ENCODE measurements at places on chromosomes 6 and 20. TPM values are rescaled to one million over a fixed set of nuclear protein-coding genes. Genes with fewer than 3 reads are reported as not detected.

The KIF25 gene
- not detected for total RNA-seq

GRCh38 chr6:138404666-138405337 lies 779 bp downstream of the HEBP2 start:
- DNase-seq, result no peak

DNA sequence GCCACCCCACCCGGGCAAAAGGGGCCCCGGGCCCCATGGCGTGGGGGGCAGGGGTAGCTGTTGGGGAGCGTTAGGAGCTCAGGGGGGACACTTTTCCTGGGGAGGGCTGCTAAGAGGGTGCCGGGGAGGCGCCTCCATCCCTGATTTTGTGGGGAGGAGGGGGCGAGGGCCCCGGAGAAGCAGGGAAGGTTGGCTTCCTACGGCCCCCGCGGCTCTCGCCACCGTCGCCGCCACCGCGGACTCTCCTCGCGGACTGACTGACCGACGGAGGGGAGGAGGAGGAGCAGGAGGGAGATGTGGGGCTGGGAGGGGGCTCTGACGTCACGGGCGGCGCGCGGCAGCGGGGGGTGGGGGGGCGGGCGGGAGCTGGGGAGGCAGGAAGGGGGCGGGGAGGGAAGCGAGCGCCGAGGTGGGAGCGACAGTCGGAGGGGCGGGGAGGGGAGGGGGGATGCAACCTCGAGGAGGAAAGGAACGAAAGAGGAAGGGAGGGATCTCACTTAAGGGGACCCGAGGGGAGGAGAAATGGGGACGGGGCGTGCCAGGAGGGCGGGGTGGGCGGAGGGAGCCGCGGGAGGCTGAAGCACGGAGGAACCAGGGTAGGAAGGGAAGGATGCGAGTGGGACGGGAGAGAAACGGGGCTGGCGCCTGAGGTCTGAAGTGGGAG lies 5.1 kb downstream of the GABBR1 start:
- no peak for DNase-seq

DNA sequence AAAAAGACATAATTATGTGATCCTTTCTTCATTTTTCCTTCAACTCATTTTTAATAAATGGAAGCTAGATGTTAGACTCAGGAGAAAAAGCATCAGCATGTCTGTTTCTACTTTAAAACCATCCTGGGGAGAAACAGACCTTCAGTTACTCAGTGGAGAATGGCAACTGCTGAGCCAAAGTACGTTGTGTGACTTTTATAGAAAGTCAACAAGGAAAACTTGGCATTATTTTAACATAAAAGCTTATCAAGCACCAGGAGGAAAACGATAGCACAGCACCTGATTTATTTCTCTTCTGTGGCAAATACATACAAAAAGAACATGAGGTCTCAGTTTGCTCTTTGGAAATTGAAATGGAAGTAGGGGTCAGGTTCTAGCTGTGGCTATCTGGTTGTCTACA lies 115.3 kb upstream of the RIPOR2 start:
- DNase-seq, result no peak

DNA sequence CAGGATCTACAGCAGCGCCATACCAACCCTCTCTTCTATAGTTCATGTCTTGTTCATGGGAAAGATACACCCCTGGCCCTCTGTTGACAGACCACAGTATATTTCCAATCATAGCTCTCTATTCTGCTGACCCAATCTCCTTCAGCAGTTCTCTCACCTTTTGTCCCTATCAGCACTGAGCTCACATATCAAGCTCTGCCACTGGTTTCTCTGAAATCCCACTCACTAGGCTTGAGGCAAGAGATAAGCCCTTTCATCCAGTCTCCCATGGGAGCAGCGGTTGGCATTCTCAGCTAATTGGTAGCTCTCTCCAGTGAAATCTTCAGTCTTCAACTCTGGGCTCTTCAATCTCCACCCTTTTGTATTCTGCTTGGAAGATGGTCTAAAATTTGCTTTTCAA lies 313.4 kb downstream of the GJA1 start:
- no peak for DNase-seq
